Stimulated activated CD4-positive, alpha-beta T cell treated with anti-CD3 and anti-CD28 coated beads, Interleukin-15, amount 100 ng/mL, for 48 hours (primary cell): ENCODE measurements at places on chromosomes 13 and 19.

DNA sequence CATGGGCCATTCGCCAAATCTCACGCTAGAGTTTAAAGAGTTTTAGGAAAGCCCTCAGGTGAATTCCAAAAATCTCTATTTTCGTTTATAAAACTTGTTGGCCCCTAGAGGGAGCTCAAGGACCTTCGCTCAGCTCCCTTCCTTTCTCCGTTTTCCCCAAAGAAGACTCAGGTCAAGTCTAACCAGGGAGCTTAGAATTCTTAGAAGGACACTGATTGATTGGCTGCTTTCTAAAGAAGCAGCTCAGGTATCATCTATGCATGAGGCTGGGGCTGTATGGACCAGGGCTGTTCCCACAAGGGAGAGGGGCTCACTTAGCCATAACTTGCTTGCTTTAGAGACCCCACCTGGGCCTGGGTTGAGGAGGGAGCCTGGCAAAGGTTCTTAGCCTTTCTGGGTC lies 20.5 kb downstream of the DZIP1 start:
- no peak for DNase-seq

GRCh38 chr13:110414283-110414682 lies 107.2 kb downstream of the COL4A2 start:
- no peak for DNase-seq

DNA sequence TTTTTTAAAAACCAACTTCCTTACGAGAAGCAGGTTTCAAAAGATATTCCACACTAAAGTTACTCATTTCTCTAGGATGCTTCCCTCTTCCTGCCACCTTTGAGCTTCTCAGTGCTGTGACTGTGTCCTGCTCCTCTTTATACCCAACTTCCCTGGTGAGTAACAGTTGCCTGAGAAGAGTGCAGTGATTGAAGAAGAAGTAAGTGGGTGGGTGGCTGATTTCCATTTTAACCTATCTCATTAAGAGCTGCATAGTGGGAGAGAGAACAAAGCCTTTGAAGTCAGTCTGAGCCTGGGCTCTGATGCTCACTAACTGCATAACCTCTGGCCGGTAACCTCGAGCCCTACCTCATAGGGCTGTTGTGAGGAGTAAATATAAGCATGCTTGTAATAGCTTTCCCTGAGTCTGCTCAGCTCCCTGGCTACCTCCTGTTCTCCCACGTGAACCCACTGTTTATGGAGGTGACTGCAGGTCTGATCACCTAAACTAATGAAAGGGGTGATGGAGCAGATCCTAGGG lies 977.3 kb downstream of the UQCRFS1 start:
- DNase-seq = no peak

DNA sequence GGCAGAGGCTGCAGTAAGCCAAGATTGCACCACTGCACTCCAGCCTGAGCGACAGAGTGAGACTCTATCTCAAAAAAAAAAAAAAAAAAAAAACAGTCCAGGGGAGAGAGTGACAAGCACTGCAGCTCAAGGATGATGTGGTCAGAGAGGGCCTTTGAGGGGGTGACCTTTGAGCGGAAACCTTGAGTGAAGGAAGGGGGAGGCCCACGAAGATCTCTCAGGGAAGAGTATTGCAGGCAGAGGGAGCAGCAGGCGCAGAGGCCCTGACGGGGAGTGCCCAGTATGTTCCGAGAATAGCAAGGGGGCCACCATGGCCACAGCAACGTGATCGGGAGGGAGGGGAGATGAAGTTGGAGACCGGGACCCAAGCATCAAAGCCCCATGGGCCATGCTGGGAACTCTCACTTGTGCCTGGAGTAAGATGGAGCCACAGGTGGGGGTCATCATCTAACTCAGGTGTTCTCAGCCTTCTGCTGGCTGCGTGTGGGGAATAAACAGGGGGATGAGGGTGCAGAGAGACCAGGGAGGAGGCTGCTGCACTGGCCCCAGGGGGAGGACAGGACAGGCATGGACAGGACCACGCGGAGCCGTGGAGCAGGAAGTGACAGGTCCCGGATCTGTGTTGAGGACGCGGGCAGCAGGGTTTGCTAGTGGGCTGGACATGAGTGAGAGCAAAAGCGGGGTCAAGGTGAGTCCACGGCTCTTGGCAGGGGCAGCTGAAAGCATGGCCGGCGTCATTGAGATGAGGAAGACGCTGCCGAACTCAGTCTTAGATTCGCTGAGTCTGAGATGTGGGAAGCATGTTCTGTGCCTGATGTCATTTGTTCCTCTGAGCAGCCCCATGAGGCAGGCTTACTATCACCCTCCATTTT lies 60.4 kb downstream of the DPF1 start:
- no peak for DNase-seq

- DNase-seq = no peak
These were observed 42.1 kb upstream of the GAS6 start for GRCh38 chr13:113905942-113906341.

DNA sequence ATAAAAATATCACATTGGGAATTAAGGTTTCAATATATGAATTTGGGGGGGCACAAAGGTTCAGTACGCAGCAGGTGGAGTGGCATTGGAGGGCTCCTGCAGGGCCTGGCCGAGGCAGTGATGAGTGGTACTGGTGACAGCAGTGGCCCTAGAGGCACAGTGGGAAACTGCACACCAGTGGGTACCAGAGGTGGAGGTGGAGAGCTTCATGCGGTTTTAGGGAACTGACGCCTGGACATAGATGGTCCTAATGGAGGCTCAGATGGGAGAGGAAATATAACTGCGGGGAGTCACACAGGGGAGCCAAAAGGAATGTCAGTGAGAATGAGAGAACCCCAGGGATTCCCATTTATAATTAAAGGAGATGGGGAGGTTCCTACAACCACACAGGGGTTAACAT lies 156.2 kb downstream of the COG6 start:
- DNase-seq = no peak

GRCh38 chr19:5466814-5467291 lies 11.6 kb downstream of the ZNRF4 start:
- DNase-seq = no peak

DNA sequence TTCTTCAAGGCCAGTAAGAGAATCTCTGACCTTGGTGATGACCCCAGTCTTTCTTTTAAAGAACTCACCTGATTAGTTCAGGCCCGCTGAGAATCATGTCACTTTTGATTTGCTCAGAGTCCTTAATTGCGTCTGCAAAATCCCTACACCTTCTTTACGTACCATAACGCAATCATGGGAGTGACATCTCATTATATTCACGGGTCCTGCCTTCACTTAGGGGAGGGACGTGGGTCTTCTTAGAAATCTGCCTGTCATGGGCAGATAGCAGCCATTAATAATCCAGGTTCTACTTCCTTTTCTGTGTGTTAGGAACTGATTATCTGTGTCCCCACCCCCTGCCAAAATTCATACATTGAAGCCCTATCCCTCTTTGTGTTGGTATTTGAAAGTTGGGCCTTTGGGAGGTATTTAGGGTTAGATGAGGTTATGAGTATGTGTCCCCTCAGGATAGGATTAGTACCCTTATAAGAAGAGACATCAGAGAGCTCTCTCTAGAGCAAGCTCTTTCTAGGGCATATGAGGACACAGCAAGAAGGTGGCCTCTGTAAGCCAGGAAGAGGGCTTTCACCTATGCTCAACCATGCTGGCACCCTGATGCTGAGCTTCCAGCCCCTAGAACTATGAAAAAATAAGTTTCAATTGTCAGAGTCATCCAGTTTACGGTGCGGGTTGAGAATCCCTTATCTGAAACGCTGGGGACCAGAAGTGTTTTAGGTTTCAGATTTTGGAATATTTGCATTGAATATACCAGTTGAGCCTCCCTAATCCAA lies 9.9 kb downstream of the TPP2 start:
- DNase-seq = no peak

DNA sequence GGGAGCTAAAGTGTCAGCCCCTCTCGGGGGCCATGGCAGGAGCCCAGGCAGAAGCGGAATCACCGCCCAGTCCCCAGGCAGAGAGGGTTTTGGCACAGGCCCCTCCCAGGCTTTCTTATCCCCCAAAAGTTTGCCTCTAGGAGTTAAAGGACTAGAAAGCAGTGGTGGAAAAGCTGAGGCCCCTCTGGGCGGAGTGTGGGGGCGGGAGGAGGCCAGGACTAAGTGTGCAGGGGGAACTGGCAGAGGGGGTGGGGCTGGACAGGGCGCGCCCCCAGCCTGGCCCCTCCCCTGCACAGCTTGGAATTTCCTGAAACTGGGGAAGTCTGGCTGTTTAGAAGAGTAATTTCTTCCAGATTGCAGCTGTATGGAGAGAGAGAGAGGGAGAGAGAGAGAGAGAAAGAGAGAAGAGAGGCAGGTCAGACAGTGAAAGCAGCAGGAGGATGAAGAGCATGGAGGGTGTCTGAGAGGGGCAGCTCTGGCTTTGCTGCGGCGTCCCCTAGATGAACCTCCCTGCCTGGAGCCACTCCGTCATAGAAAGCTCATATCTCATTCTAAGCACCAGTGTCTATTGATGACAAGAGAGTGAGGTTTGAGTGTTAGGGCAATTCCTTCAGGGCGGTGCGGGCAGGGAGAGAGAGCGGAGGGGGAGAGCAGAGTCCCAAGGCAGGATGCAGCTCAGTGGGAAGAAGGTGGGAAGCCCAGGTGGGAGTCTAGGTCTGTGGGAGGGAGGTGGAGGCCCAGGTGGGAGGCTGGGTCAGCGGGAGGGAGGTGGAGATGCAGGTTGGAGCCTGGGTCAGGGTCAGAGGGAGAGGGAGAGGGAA lies at the start of gene CDC42EP5:
Gene CDC42EP5, minus strand, starts transcription at position 226 of the 821 bp plus-strand sequence. CDS start 7,749 bp downstream, outside the sequence.
- no peak for DNase-seq

GRCh38 chr19:51131780-51132680 lies 7.3 kb downstream of the SIGLEC9 start:
- DNase-seq = no peak

DNA sequence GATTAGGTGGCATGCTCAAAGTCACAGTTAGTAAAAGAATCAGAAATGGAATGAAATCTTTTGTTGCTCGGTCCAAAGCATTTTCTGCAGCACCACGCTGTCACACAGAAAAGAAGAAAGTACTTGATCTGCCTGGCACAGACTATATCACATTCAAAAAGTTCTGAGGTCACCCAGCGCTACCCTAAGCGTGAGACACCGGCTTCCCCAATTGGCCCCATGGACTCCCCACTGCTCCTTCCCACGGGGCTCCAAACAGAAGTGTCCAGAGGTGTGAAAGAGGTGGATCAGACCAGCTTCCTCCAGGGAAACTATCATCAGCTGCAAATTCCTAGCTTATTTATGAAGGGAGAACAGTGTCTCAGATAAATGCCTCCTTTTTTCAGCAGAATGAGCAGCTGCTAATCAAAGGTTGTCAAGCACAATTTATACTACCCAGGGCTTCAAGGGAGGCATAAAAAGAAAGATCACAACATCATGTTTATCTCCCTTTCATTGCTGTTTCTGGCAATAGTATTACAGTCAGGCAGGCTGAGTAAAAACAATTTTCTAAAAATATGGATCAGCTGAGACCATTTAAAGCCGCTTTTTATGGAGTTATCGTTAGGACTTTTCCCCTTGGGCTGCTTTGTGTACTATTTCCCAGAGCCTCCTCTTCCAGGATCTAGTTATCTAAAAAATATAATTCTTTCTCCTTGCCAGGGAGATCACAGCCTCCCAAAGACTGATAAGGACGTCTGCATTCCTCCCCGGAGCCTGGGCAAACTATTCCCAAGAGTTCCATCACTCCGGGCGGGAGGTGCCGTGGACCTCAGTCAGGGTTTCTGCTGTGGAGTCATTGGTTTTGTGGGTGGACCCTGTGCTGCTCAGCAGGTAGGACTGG lies 208.0 kb downstream of the LHFPL6 start:
- no peak for DNase-seq

DNA sequence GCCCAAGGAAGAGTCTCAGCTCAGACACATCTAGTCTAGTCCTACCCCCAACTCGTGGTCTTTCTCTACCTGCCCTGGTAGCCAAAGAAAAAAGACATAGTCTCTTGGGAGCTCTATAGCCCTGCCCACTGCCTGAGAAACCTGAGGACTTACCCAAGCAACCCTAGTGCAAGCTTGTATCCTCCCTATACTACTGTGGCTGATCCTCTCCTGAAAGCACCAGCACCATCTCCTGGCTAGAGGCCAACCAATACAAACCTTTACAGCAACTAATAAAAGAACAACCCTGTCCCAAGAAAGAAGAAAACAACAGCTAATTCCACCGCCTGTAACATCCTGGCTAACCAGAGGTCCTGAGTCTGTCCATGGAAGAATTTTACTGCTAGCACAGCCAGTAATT lies 532.4 kb downstream of the SLITRK6 start:
- DNase-seq = no peak

- no peak for DNase-seq
These were observed 19.4 kb downstream of the EPS15L1 start for GRCh38 chr19:16452325-16452724.

GRCh38 chr13:56789527-56789926 lies 351.2 kb upstream of the PRR20A start:
- no peak for DNase-seq

DNA sequence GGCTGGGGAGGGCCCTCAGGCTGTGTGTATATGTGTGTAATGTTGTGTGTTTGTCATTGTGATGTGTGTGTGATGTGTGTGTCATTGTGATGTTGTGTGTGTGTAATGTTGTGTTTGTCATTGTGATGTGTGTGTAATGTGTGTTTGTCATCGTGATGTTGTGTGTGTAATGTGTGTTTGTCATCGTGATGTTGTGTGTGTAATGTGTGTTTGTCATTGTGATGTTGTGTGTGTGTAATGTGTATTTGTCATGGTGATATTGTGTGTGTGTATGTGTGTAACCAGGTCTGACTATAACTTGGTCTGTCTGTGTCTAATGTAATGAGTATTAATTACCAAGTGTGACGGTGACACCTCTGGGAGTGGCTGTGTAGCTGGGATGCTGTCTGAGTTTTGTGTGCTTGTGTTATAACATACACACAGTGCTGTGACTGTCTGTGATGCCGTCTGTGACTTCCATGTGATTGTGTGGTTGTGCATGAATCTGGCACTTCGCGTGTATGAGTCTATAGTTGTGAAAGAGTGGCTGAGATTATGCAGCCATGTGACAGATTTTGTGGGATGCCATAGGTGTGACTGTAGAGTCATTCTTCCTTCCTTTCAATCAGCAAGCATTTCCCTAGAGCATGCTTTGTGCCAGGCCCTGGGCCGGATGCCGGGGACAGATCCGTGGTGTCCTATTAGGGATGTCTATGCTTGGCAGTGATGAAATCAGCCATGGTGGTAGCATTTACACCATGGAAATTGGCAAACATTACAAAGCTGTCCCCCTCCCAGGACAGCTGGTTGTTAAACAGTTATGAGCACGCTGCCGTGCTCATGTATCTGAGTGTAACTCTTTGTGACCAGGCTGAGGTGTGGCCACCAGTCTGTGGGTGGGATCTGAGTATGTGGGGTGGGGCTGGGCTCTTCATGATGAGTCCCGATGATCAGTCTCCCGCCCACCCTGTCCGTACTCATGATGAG lies 6.4 kb downstream of the TNFSF14 start:
- DNase-seq = no peak

GRCh38 chr19:3788996-3789778 lies 3.0 kb upstream of the MATK start:
- DNase-seq = no peak

GRCh38 chr19:38559428-38560401 lies 58.0 kb downstream of the MAP4K1 start:
- DNase-seq = no peak
